ENCODE measurements at places on chromosomes 4 and X.

- DNase-seq, result no peak
These were observed 223.0 kb downstream of the MID1 start for GRCh38 chrX:10397349-10397748.

- DNase-seq, result no peak
These were observed 66.3 kb upstream of the MAD2L1 start for GRCh38 chr4:120132935-120133334.

DNA sequence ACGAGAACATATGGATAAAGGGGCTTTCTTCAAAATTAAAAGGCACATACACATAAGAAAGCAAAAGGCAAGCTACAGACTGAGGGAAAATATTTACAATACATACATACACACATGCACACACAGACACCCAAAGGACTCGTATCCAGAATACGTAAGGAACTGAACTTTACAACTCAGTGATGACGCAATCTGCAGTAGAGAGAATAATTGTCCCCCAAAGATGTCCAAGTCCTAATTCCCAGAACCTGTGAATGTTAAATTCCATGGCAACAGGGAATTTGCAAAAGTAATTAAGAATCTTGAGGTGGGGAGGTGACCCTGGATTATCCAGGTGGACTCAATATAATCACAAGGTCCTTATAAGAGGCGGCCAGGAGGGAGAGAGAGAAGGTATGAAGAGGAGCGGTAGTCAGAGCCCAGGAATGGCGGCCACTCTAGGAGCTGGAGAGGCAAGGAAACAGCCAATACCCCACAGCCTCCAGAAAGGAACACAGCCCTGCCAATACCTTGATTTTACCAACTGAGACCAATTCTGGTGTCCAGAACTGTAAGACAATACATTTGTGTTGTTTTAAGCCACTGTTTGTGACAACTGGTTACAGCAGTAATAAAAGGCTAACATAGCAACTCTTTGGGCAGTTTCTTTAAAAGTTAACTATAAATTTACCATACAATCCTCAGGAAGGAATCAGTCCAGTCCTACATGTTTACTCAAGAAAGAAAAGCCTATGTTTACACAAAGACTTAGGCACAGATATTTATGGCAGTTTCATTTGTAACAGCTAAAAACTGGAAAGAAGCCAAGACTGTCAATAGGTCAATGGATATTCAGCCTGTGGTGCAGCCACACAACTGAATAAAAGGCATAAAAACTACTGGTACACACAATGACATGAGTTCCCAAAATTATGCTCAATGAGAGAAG is 27.3 kb upstream of the STS start:
- no peak for DNase-seq

GRCh38 chr4:135718019-135718418 is 1516.4 kb upstream of the PABPC4L start:
- DNase-seq, result no peak

DNA sequence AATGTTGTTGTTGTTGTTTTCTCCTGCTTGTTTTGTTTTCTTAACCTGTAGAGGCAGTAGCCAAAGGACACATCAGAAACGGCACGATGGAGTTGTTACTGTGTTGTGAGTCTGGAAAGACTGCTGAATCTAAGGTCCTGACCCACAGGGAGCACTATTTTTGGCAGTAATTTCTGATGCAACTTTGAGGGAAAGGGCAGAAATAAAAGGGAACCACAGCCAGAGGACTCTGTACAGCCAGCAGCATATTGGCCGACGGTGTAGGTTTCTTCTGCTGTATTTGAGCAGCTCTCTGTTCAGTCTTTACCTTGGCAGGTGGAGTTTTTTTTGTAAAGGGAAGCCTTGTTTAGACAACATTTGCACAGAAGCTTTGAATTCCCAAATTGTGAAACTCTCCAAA is 203.0 kb upstream of the GPR101 start:
- DNase-seq, result no peak

- no peak for DNase-seq
These were observed 38.4 kb upstream of the PDLIM3 start for GRCh38 chr4:185573651-185574199.
